Stimulated activated CD8-positive, alpha-beta memory T cell treated with anti-CD3 and anti-CD28 coated beads, Interleukin-2, amount 100 ng/mL, for 1 hour (primary cell): ENCODE measurements at places on chromosomes 7 and 10.
A peak's percentile ranks its signal among the peaks of the same experiment; 100 is the strongest.

- DNase-seq = no peak
Observed at GRCh38 chr10:18664841-18665478, 5.7 kb downstream of the ARL5B start.

DNA sequence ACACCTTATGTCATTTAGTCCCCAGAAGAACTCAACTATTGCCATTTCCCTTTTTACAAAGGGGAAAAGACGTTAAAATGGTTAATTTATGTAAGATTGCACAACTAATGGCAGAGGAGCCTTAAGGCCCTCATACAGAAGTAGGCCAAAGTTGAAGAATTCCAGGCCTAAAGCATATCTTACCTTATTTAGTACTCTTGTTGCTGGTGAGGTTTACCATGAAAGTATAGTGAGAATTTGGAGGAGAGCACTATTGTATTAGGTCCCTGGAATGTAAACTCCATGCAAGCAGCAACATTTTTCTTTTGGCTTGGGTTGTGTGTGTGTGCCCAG lies 731 bp upstream of the CRPPA start:
- no peak for DNase-seq

- DNase-seq = no peak
Observed at GRCh38 chr10:122587098-122587760, 26.7 kb downstream of the DMBT1 start.

DNA sequence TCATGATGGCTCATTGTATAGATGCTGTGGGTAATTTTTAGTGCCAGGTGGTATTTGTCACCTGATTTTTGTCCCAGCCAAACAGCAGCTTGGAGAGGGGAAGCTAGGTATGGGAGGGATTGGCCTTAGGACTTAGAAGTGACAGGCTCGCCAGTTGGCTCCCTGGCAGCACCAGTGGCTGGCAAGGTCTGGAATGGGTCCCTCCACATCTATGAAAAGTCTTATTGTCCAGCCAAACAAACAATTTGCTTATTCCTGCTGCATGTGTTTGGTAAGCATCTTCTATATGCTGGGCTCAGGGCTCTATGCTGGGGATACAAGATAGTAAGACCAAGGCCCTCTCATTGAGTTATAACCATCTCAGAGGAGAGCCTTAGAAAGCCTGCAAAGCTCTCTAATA lies 42.5 kb downstream of the SORCS3 start:
- DNase-seq = no peak

DNA sequence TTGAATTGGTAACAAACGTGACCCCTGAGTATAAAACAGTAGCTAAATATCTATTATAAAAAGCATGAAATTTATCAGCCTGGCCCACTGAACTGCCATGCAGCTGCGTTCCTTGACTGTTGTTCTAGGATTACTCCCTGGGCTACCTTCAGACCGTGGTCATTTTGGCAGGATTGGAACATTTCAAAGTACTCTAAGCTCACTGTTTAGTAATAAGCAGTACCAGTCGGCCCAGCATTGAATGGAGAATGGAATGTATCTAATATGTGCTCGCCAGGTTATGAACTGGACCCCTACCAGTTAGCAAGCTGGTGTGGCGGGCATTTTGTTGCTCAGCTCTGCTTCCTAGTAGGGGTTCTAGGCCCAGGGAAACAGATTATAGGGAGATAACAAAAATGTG lies 112.2 kb downstream of the SEMA3C start:
- DNase-seq = no peak

GRCh38 chr7:106054971-106055532 lies 57.1 kb downstream of the SYPL1 start:
- no peak for DNase-seq

GRCh38 chr7:51224811-51225595 lies 91.6 kb downstream of the COBL start:
- no peak for DNase-seq

GRCh38 chr10:127928021-127928806 lies 21.3 kb downstream of the PTPRE start:
- no peak for DNase-seq

- DNase-seq = no peak
Observed at GRCh38 chr10:59879363-59879913, 26.9 kb downstream of the CCDC6 start.

DNA sequence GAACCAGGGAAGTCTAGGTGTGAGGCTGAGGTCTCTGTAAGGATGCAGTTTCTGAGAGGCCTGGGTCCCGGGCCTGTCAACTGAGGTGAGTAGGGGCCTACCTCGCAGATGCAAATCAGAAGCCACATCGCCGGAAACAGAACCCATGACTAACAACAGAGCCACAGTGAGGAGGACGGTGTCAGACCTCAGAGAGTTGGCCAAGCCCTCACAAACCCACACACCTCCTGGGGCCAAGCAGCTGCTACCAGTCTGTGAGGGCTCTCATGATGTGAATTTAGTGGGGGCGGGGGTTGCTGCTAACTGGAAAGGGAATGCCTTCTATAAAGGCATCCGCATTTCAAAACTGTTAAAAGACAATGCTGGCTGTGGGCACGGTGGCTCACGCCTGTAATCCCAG lies 103.0 kb downstream of the COBL start:
- DNase-seq = no peak

DNA sequence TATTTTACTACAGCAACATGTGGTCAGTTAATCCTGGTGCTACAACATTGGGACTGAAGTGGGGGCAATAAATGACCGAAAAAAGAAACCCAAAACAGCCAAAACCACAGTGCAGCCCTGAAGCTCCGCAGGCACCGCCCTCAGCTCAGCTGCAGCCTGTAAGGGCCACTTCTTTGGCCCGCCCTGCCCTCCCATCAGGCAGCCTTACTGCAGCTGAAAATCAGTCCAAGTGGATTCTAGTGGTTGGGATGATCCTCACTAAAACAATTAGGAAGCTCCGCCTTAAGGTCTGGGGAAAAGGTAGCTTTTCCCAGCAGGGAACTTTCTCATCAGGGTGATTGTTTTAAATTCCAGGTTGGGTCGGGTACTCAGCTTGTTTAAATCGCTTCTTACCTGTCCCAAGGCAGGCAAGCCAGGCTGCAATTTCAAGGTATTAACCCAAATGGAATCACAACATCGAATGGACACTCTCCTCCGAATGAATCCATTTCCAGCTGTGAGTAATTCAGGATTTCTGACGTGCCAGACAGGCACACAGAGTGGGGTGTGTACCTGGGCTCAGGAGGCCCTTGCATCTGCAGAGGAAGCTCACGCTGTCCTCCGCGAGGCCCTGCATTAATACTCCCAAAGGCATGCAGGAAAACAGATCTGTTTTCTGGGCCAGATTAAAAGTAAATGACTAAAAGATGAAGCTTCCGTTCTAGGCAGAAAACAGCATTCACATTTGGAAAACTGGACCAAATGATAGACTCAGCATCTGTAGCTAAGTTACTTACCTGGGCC lies 104.3 kb downstream of the CREB5 start:
- DNase-seq = no peak

DNA sequence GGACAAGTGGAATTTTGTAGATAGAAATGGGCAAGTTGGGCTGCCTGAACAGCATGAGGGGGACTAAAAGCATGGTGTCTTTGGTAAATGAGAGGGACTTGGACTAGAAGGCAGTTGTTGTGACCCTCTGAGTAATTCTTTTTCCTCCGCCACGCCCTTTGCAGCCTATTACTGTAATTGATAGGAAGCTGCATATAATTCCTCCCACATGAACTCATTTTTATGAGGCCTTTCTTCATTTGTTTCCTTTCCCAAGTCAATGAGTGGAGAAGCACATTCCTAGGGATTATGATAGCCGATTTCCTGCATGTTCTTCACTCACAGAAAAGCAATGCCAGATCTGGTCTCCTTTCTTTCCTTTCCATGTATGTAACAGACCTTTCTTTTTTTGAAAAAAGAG lies 27.7 kb downstream of the ZSCAN25 start:
- DNase-seq = no peak

GRCh38 chr7:140061607-140061930 lies 1.2 kb downstream of the PARP12 start:
- DNase-seq = no peak

DNA sequence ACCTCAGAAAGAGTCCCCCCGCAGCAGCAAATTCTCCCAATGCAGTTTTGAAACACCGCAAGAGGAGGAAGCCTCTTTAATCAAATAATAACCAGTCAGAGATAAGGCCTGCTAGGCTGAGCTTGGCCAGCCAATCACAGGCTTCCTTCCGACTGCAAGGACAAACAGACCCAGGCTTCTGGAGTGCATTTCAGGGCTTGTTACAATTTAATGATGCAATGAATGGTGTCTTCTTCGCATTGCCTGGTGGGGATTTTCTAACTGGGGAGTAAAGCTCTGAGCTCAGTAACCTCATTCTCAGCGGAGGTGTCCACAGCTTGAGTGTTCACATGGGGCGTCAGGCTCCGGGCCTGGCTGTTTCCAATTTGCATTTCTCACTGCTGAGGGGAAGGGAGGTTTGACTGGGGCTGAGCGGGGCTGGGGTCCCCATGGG lies 31.8 kb upstream of the GPAM start:
- no peak for DNase-seq

DNA sequence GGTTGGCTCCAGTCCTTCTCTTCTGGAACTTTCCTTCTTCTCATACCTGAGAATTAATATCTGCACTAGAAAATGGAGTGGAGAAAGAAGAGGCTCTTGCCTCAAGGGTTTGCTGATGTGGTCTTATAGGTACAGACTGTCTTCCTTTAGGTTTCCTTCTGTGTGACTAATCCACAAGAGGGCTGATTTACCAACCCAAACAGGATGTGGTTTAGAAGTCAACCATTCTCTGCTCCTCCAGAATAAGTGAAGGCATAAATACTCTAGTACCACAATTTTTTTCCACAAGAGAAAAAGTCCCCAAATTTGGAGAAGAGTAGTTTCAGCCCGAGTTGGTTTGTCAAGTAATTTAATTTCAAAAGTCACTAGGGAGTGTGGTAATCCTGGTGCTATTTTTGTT lies 85.8 kb downstream of the NRP1 start:
- DNase-seq = no peak

DNA sequence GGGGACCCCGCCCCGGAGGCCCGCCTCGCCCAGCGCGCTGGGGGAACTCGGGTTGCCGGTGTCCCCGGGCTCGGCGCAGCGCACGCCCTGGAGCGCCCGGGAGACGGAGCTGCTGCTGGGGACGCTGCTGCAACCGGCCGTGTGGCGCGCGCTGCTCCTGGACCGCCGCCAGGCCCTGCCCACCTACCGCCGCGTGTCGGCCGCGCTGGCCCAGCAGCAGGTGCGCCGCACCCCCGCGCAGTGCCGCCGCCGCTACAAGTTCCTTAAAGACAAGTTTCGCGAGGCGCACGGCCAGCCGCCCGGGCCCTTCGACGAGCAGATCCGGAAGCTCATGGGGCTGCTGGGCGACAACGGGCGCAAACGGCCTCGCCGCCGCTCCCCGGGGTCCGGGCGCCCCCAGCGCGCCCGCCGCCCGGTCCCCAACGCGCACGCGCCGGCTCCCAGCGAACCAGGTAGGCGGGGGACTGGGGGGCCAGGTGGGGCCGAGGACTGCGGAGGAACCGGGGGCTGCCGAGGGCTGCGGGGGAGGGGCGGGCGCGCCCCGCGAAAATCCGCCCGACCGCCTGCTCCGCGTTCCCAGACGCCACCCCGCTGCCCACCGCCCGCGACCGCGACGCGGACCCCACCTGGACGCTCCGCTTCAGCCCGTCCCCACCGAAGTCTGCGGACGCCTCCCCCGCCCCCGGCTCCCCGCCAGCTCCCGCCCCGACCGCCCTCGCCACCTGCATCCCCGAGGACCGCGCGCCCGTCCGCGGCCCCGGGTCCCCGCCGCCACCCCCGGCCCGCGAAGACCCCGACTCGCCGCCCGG lies 574 bp downstream of the UTF1 start:
- DNase-seq = no peak

GRCh38 chr7:33192695-33193291 lies 63.4 kb downstream of the BBS9 start:
- DNase-seq = no peak

- DNase-seq = no peak
Observed at GRCh38 chr10:70585578-70586169, 16.9 kb downstream of the PRF1 start.

- no peak for DNase-seq
Observed at GRCh38 chr7:149569025-149569725, 71.6 kb upstream of the ZNF746 start.

GRCh38 chr7:149588930-149589329 lies 91.3 kb upstream of the ZNF746 start:
- no peak for DNase-seq

DNA sequence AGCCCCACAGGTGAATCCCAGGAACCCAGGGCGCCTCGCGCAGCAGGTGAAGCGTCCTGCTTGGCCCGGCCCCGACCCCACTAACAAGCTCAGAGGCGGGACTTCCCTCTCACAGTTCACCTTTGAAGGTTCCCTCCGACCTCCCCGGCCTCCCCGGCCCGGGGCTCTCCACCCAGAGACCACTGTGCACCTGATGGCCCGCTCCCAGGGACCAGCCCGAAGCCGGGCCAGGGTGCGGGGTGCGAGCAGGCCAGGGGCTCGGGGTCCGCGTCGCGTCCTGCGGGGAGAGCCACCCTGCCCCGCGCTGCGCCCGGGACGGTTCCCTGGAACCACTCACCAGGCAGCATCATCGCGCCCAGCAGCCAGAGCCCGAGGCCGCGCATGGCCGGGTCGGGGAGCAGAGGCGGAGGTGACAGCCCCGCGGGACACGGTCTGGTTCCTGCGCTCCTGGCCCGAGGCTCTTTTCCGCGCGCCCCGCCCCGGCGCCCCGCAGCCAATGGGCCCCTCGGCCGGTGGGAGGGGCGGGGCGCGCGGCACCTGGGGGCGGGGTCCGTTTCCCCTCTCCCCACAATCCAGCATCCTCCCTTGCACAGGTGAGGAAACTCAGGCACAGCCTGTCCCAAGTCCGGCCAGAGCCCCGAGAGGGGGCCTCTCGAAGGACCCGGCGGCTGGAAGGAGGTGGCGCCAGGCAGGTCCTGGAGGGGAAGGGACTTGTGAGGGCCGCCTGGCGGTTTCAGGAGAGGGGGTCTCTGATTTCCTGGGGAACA lies at the start of gene ADAM8:
Gene ADAM8 (minus strand): TSS at position 434 of the 767 bp plus-strand sequence. CDS start 51 bp downstream, at position 383.
- DNase-seq = peak; percentile 48

- DNase-seq = no peak
Observed at GRCh38 chr7:1714583-1715330, 44.7 kb downstream of the ELFN1 start.

- DNase-seq = no peak
Observed at GRCh38 chr7:43873300-43873699, 4.0 kb upstream of the MRPS24 start.

DNA sequence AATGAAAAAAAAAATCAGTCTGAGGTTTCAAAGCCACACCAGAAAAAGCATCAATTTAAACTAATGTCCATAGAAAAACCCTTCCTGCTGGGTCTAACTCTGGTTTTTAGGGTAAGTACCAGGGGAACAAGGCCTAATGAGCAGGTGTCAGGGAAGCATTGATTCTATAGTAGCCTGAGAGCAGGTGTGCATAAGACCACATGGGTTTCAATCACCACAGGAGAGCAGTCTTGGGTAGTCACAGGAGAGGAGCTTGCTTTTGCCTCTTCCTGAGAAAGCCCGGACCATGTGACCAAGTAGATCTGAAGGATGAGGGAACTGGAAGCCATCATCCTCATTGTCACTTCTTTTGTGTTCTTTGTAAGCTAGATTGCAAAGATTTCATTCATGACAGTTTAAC lies 66.3 kb upstream of the AGK start:
- no peak for DNase-seq

DNA sequence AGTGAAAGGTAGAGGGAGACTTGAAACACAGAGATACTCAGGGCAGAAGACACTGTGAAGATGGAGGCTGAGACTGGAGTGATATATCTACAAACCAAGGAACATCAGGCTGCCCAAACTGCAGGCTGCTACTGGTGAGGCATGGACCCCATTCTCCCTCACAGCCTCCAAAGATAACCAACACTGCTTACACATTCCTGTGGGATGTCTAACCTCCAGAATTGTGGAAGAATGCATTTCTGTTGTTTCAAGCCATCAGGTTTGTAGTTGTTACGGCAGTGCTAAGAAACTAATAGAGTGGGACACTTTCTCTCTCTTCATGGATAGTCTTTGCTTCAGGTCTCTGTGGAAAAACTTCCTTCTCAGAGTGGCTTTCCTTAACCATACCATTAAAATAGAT lies 182.6 kb upstream of the TMEM106B start:
- no peak for DNase-seq
